Cortex of kidney (tissue), 1 donor: ENCODE measurements at places on chromosomes 16 and 17.

DNA sequence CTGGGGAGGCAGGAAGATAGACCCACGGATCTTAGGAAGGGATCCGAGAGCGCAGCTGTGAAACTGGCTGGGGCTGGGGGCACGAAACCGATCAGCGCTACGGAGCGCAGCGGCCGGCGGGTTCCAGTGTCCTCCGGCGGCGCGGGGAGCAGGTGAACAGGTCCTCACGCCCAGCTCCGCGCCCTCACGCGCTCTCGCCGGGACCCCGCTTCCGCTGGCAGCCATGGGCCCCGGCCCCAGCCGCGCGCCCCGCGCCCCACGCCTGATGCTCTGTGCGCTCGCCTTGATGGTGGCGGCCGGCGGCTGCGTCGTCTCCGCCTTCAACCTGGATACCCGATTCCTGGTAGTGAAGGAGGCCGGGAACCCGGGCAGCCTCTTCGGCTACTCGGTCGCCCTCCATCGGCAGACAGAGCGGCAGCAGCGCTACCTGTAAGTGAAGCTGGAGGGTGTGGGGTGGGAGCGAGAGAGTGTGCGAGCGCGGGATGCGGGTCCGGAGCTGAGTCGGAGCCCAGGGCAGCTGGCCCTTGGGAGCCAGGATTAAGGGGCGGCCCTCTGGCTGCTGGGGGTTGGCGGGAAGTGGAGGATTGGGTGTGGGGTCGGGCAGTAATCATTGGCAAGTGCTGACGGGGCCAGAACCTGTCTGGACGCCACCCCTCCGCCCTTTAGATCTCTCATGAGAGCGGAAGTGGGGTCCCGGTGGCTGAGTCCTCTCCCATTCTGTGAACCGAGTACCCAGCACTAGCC, 479 bp downstream of the ITGA3 start:
- DNase-seq = no peak

GRCh38 chr16:53121661-53122060, 66.9 kb downstream of the CHD9 start:
- no peak for DNase-seq

- no peak for DNase-seq
These were observed 20.8 kb upstream of the ZNF423 start for GRCh38 chr16:49876716-49877129.

DNA sequence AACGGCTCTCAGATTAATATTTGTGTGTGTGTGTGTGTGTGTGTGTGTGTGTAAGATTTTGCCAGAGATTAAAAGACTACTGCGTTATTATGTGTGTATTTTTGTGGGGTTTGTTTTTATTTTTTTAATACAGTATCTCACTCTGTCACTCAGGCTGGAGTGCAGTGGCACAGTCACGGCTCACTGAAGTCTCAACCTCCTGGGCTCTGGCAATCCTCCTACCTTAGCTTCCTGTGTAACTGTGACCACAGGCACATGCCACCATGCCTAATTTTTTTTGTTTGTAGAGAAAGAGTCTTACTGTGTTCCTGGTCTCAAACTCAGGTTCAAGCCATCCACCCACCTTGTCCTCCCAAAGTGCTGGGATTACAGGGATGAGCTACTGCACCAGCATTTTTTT, 87.2 kb downstream of the CYB561 start:
- no peak for DNase-seq

- DNase-seq = no peak
These were observed 64.1 kb downstream of the RMI2 start for GRCh38 chr16:11409398-11409797.

- no peak for DNase-seq
These were observed 154.0 kb downstream of the ZNF423 start for GRCh38 chr16:49701789-49702494.

DNA sequence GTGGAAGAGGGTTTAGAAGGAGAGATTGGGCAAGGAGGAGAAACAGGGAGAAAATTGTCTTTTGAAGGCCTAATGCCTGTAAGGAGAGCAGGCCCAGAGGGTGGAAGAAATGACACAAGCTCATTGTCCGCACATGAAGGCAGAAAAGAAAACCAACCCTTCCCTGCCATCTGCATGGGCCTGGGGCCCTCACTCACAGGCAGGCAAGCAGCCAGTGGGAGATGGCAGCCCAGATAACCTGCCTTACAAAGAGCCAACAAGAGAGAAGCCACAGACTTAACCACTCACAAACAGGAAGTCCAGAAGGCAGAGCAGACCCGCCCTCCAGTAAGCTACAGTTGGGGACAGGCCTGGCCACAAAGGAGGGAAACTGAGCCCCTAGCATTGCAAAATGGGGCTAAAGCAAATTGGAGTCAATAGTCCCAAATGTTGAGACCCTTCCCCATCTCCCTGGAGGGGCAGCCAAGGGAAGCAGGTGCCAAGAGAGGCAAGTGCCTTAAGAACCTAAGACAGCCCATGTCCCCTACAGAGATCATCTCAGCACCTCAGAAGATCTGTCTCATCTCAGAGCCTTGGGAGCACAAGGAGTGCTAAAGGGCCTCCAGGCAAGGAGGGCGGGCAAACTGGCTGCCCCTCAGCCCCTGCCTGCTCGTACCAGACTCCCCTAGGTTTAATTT, 7.3 kb upstream of the TSPOAP1 start:
- DNase-seq = no peak

DNA sequence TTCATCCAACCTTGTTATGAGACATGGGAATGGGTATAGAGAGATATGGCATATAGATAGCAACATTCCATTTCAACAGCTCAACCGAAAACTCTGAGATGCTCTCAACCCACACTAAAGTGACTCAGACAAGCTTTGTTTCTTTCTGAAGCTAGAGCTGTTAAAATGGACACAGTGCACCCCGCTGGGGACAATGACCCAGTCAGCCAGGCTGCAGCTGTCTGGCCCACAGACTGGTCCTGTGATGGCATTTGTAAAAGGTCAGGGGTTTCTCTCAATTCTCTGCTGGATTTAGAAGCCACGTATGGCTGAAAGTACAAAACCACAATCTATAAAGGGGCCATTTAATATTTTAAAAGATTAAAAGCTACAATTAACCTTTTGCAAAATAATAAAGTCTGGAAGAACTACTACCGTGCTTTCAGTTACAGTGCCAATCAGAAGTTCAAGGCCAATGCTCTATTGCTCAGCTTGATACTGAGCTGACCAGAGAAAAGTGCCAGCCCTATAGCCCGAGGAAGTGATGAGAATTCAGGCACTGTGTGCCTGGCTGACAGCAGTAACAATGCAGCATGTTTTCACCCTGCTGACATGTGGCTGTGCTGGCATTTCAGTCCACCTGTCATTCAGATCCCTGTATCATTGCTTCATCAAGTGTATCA, 60.2 kb downstream of the TEX2 start:
- no peak for DNase-seq

DNA sequence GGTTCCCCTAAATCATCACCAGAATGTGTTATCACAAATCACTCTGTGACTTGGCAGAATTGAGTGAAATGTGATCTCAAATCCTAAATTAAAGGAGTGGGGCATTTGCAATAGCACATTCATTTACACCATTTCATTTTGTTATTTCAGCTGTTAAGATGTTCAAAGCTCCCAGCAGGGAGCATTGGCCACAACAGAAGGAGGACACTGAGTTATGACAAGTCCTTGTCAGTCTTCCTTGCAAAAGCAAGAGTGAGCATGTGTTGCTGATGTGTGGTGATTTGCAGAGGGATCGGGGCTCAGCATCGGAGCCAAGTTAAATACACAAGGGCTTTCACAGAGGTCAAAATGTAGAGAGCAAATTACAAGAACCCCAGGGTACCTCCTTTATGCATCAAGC, 372.2 kb upstream of the CDH5 start:
- no peak for DNase-seq

- no peak for DNase-seq
These were observed 39.1 kb downstream of the CCDC57 start for GRCh38 chr17:82173351-82174041.

DNA sequence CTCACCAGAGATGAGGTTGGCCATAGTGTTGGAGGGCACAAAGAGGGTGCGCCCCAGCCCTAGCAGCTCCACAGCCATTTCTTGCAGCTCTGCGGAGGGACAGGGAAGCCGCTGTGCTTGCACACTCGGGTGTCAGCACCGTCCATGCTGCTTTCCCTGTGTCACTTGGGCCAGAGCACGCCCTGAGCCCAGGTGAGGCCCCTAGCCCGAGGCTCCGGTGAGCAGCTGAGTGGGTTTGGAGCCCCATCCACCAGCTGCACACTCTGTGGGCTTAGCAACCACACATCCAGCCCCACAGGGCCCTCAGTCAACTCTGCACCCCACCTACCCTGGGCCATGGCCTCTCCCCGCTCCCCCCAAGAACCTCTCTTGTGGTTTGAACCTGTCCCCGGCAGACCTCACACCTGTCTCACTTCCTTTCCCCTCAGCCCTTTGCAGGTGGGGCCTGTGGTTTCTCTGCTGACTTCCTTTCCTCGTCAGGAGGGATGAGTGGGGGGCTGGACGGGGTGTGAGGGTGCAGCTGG, 20.7 kb downstream of the TMEM235 start:
- DNase-seq = no peak

DNA sequence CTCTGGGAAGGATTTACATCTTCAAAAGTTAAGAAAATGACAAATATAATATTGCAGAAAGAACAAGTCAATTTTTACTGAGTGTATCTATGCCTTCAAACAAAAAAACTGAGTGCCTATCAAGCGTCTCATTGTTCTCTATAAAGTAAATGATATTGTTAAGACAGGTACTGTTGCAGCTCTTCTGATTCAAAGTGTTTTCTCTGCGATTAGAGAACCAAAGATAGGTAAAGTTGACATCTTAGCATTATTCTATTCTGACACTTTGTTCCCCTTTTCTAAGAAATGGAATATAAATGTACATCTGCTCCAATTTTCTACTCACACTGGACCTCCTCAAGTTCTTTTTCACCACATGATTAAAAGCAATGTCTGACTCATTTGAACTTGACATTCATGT, 1317.7 kb downstream of the CDH11 start:
- DNase-seq = no peak

- DNase-seq = no peak
These were observed 741 bp upstream of the TLCD3A start for GRCh38 chr17:731644-732066.

DNA sequence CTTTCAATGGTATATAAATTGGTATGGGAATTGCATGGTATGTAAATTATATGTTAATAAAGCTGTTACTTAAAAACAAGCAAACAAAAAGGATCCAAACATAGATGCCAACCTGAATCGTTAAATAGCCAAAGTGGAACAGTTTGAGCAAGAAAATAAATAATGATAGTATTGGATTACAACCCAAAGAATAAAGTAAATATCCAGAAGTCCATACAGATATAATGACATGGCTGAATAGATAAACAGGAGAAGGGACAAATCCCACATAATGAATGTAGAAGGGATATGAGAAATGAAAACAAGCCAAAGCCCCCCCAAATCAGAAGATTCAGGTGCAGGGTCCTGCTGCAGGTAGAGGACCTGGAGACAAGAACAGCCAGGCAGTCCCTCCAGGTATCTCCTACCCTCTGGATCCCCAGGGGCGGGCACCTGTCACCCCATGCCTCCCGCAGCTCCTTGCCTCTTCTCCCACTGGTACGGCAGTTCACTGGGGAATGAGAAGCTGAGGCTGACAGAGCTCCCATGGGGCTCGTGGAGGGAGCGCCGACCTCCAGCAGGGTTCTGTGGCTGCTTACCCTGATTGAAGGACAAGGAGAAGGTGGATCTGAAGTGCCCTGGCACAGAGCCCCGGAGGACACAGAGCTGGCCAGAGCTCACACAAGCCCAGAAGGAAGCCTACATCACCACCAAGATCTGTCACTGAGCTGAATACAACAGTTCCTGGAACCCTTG, 9.9 kb upstream of the LCAT start:
- DNase-seq = no peak

DNA sequence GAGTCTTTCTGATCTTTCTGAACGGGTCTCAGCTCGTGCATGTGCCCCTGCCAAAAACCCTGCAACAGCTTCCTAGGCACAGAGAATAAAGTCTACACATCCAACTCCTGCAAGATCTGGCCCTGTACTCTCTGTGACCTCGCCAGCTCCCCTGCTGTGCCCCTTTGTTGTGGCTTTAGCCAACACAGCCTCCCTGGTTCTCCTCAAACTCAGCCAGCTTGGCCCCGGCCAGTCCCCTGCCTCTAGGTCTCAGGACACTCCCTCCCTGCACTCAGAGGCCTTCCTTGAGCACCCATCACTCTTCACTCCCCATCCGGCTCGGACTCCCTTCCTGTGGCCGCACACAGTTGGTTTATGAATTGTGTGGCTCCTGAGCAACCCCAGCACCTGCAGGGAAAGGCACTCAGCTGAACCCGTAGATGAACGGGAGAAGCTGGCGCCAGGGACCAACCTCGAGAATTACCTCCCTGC, 1.4 kb downstream of the CEP131 start:
- DNase-seq = no peak

- DNase-seq = no peak
These were observed 10.4 kb upstream of the HLF start for GRCh38 chr17:55254375-55254774.

DNA sequence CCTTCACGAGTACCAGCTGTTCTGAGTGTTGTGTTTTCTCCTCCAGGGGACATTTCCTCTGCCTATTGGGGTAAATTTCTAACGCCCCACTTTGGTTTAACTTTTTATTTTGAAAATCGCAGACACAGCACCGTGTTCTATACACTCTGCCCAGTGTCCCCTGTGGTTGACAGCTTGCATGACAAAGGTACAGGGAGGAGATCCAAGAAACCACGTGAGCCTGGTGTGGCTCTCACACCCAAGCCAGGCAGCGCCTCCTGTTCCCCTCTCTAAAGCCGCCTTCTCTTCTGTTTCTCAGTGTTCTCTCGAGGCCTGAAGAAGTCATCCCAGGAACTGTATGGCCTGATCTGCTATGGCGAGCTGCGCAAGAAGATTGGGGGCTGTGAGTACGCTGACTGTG, 25.4 kb downstream of the CRAMP1 start:
- DNase-seq = no peak

GRCh38 chr16:9236319-9236718, 144.9 kb downstream of the HAPSTR1 start:
- no peak for DNase-seq

DNA sequence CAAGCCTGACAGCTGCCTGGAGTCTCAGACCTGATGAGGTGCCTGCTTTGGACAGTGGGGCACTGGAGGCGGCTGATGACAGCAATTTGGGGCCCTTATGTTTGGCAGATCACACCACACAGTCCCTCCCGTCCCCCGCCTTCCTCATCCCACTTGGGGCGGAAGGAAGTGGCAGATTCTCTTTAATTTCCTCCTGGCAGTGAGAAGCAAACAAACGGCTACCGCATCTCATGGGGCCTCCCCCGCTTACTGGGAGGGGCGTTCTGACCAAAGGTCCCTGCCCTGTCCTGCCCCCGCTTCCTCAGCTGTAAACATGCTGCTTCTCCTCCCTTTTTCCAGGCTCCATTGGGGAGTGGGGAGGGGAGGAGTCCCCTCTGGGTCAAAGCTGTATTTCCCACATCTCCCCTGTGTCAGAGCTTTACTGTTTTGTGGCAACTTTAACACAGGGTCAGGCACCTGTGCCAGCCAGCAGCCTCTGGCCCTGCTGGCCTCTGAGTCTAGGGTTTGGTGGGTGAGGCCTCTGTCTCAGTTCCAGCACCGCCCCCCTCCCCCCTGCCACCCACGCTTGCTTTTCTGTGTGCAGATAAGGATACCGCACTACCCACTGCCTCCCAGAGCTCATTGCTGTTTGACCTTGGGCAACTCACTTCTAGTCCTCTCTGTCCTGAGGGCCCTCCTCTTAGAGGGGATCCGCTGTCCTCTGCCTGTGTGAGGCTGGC, 5.4 kb upstream of the NFATC3 start:
- no peak for DNase-seq

GRCh38 chr17:78306913-78307312, 53.0 kb downstream of the SOCS3 start:
- DNase-seq = no peak

- no peak for DNase-seq
These were observed 121.2 kb downstream of the ANKFN1 start for GRCh38 chr17:56274491-56274890.
